Keratinocyte (primary cell): ENCODE measurements at places on chromosomes 6 and 20.

GRCh38 chr6:166612471-166612881 is 14.6 kb downstream of the RPS6KA2 start:
- DNase-seq: no peak

GRCh38 chr20:3744037-3744436 is 11.6 kb downstream of the HSPA12B start:
- no peak for DNase-seq

- no peak for DNase-seq
These were observed 40.4 kb upstream of the RAB23 start for GRCh38 chr6:57262488-57262887.

- no peak for DNase-seq
These were observed 113.6 kb downstream of the TRERF1 start for GRCh38 chr6:42337985-42338743.

DNA sequence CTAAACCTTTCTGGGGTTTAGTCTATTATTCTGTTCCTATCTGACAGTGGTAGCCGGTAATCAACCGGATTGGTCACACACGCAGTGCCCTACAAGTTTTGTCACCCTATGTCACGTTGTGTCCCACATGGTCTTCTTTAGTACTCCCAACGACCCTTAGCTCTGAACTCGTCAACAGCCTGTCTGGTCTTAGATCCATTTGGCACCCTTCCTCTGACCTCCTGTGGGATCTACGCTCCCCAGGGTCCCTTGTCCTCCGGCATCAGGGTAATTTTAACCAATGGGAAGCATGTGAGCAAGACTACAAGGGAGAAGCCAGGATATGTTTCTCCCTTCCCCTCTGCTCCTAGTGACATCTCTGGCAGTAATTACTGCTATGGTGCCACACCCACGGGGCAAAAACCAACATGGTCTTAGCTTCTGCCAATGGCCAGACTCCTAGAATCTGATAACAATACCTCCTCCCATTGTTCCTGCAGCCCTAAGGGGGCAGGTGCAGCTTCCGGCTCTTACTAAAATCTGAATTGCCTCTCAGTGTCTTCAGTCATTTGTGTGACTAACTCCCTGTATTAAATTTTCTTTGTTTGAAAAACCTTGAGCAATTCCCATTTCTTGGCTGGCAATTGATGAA is 56.6 kb downstream of the MAFB start:
- no peak for DNase-seq
